Activated CD4-positive, alpha-beta T cell treated with anti-CD3 and anti-CD28 coated beads, Interleukin-2, Interleukin-4, amounts not matched to agents 100 ng/mL and 50 ng/mL, durations not matched to agents 16 hours and 8 hours (primary cell): ENCODE measurements at places on chromosomes 6 and 20.
A peak's percentile ranks its signal among the peaks of the same experiment; 100 is the strongest.

GRCh38 chr6:140355476-140355875 is 981.0 kb upstream of the CITED2 start:
- no peak for DNase-seq

- no peak for DNase-seq
Measured at GRCh38 chr20:6703047-6703446, 64.4 kb upstream of the BMP2 start.

GRCh38 chr20:51236421-51236820 is 213.5 kb upstream of the KCNG1 start:
- no peak for DNase-seq

DNA sequence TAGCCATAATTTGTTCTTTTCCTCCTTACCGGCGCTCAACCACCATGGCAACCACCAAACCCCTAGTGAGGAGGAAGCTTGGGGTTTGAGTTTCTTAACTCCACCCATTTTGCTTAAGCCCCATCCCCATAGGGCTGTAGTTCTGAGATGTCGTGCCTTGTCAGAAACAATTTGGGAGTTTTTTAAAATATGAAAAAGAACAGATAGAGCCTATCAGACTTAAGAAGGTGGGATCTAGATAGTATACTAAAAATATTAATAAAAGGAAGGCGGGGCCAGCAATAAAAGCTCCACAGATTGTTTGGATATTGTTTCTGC is 5.6 kb downstream of the BRD2 start:
- DNase-seq, result peak; percentile 53

GRCh38 chr6:106981926-106982325 is 7.4 kb upstream of the CD24 start:
- DNase-seq, result no peak

DNA sequence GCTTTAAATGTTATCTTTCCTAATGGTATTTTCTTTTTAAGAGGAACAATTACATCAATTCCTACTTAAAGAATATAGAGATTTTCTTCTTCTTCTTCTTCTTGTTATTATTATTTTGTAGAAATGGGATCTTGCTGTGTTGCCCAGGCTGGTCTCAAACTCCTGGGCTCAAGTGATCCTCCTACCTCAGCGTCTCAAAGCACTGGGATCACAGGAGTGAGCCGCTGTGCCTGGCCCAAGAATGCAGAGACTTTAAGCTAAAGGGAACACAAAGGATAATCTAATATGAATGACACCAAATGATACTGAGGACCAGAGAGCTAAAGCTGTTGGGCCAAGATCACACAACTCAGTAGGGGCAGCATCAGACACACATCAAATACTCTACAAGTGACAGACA is 87.4 kb upstream of the FOXQ1 start:
- DNase-seq, result no peak

- no peak for DNase-seq
Measured at GRCh38 chr6:30885999-30886896, 1.9 kb downstream of the DDR1 start.
